ENCODE measurements at places on chromosomes 16 and 17.

DNA sequence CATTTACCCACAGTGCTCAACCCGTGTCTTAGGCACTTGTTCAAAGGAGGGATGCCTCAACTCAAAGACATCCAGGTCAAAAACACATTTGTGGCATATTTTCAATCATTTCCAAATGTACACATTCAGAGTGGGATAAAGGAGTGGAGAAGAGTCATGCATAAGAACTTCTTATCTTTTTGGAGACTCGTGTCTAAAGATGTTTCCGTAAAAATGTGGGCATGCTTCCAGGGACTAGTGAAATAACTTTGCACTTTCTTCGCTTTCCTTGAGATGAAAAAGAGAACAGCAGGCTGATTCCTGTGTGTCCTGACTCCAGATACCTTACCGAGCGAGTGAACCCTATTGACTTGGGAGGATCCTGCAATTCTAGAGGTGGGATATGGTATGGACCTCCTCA is 256.6 kb upstream of the KCNJ16 start:
- DNase-seq, result no peak

GRCh38 chr17:75684249-75684648 is 17.1 kb downstream of the SAP30BP start:
- no peak for DNase-seq

GRCh38 chr16:77402118-77402517 is 32.7 kb downstream of the ADAMTS18 start:
- no peak for DNase-seq

- DNase-seq, result no peak
These were observed 567 bp downstream of the UBB start for GRCh38 chr17:16381496-16381820.

- DNase-seq, result no peak
These were observed 54.5 kb downstream of the PAFAH1B1 start for GRCh38 chr17:2647957-2648356.

- peak; percentile 37 for DNase-seq
These were observed 365.6 kb downstream of the SLC39A11 start for GRCh38 chr17:72726936-72727335.

Measured in ACHN (cell line).